Cerebellar cortex (tissue), 1 donor: ENCODE measurements at places on chromosomes 6 and 20.

- no peak for DNase-seq
Measured at GRCh38 chr6:57097596-57097995, 7.6 kb downstream of the ZNF451 start.

DNA sequence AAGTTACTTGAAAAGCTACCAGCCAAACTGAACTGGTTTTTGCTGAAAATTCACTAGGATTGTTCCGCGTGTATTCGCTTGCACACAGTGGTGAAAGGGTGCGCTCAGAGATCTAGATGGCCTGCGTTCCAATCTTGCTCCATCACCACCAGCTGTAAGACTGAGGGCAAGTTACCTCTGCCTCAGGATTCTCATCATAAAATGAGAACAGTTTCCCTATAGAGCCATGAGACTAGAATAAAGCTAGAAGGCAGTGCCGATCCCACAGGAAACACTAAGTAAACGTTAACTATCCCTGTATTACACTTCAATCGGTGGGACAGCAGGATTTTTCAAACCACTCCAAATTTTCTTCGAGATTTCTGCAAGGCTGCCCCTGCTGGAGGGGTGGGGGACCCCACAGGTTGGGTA lies 838 bp downstream of the AHCY start:
- DNase-seq, result no peak

DNA sequence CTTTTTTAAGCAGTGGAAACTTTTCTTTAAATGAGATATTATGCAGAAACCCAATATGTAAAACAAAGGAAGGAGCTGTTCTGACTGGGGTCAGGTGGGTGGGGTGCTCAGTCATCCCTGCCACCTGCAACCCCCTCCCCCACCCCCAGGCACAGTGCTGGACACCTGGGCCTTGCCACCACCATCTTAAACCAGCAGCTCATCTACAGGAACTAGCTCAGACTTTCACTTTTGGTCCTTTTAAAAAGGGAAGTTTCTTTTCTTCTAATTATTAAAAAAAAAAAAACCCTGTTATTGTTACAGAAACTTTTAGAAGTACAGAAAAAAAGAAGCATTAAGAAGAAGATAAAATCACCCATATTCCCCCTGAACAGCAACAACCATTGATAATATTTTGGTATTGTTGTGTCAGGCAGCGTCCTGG lies 37.1 kb downstream of the PPP1R16B start:
- DNase-seq, result no peak

GRCh38 chr6:106103728-106104109 lies 17.6 kb downstream of the PRDM1 start:
- no peak for DNase-seq

DNA sequence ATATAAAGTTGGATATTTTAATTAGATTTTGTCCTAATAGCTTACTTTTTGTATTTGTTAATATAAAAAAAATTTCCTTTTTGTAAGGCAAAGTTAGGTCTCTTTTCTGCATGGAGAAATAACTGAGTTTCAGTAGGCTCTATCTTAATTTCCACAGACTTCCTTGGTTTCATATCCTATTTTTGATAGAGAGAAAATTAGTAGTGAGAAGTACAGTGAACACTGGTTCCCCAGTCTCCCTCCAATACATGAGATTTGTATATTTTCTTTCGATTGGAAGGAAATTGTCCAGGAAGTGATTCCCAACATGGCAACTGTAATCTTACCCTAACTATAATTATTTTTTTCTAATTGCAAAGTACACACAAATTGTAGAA lies 26.4 kb downstream of the TRIM27 start:
- DNase-seq, result no peak

- no peak for DNase-seq
Measured at GRCh38 chr6:43666196-43666920, 21.2 kb downstream of the MRPS18A start.

- no peak for DNase-seq
Measured at GRCh38 chr20:11849270-11849915, 68.3 kb upstream of the BTBD3 start.

DNA sequence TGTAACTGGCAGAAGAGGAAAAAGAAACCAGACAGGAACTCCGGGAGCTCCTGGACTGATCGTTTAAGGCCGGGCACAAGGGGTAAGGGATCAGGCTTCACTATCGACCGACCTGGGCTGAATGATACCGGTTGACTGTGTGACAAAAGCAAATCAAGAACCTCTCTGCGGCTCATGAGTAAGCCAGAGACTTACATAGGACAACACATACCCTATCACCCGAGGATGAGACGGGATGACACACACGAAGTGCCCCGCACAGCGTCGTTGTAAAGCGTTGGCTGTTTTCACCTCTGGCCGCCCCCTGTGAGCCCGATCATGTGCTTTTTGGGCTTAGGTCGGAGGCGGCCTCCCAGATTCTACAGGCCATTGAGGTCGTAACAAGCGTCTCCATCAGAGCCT lies 695 bp upstream of the TGIF2 start:
- DNase-seq, result no peak

GRCh38 chr6:15044146-15044882 lies 201.6 kb upstream of the JARID2 start:
- DNase-seq, result no peak

DNA sequence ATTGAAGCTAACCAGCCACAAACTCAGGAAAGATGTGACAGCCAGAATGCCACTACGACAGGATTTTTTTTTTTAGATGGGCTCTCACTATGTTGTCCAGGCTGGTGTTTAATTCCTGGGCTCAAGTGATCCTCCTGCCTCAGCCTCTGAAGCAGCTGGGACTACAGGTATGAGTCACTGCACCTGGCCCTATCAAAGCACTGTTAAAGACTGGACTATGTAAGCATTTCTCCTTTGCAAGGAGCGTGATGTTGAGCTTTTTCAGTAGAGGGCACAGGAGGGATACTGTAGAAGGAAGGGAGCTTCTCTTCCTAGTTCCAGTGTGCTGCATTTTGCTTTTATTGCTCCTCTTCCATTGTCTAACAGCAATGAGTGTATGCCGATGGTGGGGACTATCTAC lies 35.8 kb downstream of the ZBTB9 start:
- peak; percentile 43 for DNase-seq

- DNase-seq, result no peak
Measured at GRCh38 chr6:141956046-141956761, 176.5 kb upstream of the GJE1 start.

GRCh38 chr20:59307270-59307669 lies 6.9 kb downstream of the EDN3 start:
- no peak for DNase-seq

- DNase-seq, result peak; percentile 6
Measured at GRCh38 chr6:133645966-133646740, 242.8 kb upstream of the TCF21 start.

GRCh38 chr20:20887593-20888265 lies 175.3 kb upstream of the RALGAPA2 start:
- no peak for DNase-seq

DNA sequence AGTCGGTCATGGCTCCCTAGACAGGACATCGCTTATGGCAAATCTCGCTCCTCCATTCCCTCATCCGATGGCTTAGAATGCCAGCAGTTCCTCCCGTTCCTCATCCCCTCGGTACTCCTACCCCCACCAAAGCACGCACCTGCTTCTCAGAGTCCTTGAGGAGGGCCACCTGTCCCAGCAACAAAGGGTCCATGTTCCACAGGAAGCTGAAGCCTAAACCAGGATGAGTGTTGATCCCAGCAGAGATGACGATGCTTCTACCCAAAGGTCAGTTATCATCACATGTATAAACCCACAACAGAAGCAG lies 111.2 kb downstream of the THBS2 start:
- no peak for DNase-seq

- DNase-seq, result no peak
Measured at GRCh38 chr20:63366390-63367365, 5.5 kb upstream of the CHRNA4 start.

GRCh38 chr6:44004625-44005506 lies 122.4 kb downstream of the MRPL14 start:
- DNase-seq, result peak; percentile 23

GRCh38 chr6:69900869-69901268 lies 34.5 kb downstream of the COL19A1 start:
- no peak for DNase-seq

GRCh38 chr20:19786311-19786710 lies 28.3 kb downstream of the RIN2 start:
- no peak for DNase-seq

GRCh38 chr6:28838634-28839442 lies 84.9 kb downstream of the TRIM27 start:
- DNase-seq, result peak; percentile 80

- DNase-seq, result no peak
Measured at GRCh38 chr6:74133073-74133472, 437.1 kb downstream of the CD109 start.

DNA sequence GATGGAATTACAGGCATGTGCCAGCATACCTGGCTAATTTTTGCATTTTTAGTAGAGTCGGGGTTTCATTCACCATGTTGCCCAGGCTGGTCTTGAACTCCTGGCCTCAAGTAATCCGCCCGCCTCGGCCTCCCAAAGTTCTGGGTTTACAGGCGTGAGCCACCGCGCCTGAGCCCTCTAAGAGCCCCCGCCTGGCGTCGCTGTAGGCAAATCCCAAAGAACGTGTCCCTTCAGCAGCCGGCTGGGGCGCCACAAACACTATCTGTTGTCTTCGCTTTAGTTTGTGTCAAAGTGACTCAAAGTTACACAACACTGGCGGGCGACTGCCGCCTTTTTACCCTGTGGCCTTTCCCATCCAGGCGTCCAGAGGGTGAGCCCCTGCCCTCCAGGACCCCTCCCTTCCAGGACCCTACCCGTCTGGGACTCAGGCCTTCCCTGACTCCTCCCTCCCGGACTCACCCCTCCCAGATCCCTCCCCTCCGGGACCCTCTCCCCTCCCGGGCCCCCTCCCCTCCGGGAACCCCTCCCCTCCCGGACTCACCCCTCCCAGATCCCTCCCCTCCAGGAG lies 940 bp upstream of the ADRM1 start:
- DNase-seq, result peak; percentile 95

DNA sequence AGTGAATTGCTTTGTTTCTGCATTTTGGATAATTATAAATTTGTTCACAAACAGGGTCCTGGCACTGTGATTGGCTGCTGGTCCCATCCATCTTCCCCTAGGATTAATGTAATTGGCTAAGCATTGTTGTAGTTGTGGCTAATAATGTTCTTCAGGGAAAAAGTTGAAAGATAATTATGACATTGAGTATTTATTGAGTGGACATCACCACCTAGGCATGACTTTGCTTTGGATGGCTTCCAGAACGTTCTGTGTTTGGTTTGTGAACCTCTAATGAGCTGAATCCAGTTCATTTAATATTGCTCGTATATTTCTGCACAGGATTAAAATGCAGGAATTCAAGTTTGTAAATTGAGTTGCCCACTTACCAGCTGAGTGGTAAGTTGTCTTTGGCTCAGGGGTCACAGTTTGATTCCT lies 55.1 kb downstream of the ARID1B start:
- DNase-seq, result peak; percentile 64

GRCh38 chr20:50054626-50055511 lies 58.1 kb downstream of the UBE2V1 start:
- no peak for DNase-seq

DNA sequence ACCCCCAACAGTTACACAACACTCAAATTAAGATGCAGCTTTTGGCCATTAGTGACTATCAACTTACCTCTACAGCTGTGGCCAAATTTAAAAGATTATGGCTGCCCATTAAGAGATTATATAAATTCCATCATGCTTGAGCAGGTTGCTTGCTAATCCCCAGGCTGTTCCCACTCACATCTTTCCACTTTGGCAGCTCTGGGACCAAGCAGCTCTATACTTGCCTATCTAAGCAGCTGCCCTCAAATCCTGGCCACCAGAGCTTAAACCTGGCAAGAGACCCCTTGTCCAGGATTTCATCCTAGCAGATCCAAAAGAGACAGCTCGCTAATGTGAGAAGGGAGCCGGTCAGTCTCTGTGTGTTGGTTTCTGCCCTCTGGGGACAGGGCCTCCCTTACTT lies 127.9 kb downstream of the SLC23A2 start:
- no peak for DNase-seq

- no peak for DNase-seq
Measured at GRCh38 chr6:51926125-51926524, 161.3 kb downstream of the PKHD1 start.

DNA sequence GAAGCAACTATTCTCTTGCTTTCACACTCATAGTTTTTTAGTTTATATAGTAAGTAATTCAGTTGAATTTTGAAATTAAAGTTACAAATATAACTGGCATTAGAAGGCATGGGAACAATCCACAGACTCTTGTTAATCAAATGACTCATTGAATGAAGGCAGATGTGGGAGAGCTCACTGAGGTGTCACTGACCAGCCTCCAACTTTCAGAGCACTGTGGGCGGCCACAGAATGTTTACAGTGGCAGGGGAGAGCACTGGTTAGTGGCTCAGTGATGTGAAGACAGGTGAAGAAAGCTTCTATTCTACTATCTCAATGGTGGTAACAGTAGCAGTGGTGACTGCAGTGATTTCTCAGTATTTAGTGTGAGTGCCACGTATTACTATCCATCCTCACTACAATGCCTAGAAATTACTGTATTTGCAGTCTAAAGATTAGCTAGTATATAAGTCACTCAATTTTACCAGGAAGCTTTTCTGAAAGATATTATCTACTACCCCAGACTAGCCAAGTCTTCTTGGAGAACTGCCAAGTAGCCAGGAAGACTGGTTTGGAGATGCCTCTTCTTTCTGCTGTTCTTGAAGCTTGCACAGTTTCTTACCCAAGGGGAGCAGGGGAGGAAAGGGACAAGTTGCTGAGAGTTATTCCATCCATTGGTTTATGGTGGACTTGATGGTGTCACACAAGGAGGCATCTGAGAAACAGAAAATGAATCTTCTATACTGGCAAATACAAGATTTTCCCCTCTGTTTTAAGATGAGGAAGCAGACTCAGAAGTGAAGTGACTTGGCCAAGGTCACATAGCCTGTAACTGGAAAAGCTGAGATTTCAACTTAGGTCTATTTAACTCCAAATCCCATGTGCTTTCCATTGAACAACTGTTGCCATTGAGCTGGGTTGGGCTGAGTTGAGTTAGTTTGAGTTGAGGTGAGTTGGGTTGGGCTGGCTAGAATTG lies 231.2 kb downstream of the ANKRD60 start:
- no peak for DNase-seq

DNA sequence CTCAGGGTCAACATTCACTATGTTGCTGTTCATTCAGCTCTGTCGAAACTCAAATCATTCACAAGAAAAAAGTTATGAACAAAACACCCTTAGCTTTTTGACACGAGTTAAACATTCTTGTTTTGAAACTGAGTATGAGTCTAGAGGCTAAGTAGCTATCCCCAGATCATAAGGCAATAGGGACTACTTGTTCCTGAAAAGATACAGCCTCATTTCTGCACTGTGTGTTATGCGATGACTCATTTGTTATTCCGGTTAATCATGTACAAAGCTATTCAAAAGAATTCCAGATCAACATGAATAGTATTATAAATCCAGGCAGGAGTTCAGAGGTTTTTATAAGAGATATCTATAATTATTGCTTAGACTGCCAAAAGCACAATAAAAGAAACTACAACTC lies 908.0 kb downstream of the QKI start:
- no peak for DNase-seq
